Activated CD8-positive, alpha-beta T cell treated with anti-CD3 and anti-CD28 coated beads for 36 hours (primary cell): ENCODE measurements at places on chromosomes 2 and 18.

DNA sequence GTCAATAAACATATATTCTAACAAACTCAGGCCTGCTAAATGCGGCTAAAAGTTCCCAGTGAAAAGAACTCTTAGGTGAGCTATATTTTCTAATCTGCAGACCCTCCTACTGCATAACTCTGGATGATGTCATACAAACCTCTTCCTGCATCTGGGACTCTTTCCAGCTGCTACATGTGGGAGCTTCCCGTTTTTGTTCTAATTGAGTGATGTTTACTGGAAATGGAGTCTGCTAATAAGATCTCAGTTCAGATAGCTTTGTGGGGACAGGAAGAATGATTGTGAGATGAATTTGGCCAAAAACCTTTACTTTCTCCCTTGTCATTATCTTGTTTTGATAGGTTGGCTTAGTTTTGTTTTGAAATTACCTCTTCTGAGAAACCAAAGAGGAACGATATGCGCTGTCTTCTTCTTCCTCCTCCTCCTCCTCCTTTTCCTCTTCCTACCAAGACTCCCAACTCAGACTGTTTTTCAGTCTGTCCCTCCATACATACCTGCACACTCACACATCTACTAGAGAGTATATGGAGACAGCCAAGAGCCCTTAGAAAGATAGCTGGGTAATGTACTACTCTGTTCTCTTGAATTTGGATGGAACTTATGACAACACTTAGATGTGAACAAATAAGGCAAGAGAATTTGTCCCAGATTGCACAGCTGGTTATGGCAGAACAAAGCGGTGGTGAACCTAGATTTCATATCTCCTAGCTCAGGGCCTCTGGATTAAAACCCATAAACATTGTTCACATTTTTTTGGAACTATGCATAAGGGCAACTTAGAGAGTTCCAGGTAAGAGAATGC is 39.8 kb upstream of the AAK1 start:
- no peak for DNase-seq

DNA sequence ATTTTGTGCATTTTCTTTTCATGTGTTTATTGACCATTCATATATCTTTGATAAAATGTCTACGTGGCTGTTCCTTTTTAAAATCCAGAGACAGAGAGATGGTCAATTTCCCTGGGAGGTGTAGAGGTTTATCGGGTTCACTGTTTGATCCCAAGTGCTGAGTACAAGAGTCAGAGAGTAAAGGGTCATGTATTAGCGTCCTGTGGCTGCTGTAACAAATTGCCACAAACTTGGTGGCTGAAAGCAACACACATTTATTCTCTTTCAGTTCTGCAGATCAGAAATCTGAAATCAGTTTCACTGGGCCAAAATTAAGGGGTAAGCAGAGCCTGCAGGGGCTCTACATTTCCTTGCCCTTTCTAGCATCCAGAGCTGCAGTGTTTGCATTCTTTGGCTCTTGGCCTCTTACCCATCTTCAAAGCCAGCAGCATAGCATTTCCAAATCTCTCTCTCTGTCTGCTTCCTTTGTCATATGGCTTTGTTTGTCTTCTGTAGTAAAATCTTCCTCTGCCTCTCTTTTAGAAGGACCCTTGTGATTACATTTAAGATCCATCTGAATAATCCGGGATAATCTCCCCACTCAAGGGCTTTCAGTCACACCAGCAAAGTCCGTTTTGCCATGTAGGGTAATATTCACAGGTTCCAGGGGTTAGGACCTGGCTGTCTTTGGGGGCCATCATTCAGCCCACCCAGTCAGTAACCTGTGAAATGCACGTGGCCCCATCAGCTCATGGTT is 49.9 kb downstream of the TMEM17 start:
- DNase-seq = no peak

DNA sequence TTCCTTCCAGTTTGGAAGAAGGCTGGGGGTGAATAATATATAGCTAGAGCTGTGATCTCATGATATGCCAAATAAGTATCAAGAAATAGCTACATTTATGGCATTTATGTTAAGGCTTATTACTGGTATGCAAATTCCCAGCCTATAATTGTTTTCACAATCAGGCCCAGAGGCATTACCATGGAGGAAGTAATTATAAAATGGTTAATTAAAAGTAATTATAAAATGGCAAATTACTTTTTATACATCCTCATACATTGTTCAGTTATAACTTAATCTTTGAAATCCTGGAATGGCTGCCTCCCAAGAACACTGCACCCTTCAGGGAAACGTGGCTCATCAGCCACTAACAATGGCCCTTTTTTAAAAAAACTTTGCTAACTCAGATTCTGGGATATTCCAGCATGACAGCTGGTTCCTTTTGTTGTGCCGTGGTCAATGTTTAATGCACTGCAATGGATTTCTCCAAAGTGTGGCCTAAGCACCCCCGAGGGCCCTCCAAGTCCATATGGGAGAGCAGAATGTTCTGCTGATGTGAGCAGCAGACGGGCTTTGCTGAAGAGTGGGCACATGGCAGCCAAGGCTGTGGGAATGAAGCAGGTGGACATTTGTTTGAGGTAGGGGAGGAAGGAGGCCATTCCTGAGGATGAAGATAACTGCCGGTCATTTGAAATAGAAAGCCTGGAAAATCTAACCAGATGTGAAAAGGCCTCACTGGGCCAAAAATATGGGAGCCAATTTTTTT is 483.5 kb upstream of the GCFC2 start:
- no peak for DNase-seq

DNA sequence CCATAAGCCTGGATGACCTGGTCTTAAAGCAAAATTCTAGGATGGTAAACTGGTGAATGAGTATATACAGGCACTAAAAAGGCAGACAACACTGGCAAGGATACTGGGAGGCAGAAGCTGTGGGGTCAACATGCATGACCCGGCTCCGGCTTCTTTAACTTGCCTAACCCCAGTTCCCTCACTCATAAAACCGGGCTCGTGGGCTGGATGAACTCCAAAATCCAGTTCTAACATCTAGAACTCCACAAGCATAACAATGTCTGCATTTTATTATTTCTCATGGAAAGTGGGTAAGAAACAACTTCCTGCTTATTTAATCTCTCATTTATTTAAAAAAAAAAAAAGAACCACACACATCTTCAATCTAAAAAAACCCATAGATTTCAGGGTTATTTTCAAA is 57.3 kb downstream of the FARSB start:
- no peak for DNase-seq

GRCh38 chr18:3281456-3282400 is 19.8 kb downstream of the MYL12B start:
- no peak for DNase-seq

- no peak for DNase-seq
Observed at GRCh38 chr2:171547720-171548119, 25.4 kb downstream of the CYBRD1 start.

- DNase-seq = no peak
Observed at GRCh38 chr2:35997488-35997887, 358.1 kb upstream of the CRIM1 start.

GRCh38 chr2:65314801-65315441 is 87.3 kb downstream of the ACTR2 start:
- no peak for DNase-seq

- DNase-seq = no peak
Observed at GRCh38 chr2:27307545-27308358, 493 bp downstream of the UCN start.

GRCh38 chr2:151161821-151162551 is 99.7 kb downstream of the RBM43 start:
- no peak for DNase-seq

- DNase-seq = no peak
Observed at GRCh38 chr2:231244382-231245248, 46.2 kb downstream of the ARMC9 start.

DNA sequence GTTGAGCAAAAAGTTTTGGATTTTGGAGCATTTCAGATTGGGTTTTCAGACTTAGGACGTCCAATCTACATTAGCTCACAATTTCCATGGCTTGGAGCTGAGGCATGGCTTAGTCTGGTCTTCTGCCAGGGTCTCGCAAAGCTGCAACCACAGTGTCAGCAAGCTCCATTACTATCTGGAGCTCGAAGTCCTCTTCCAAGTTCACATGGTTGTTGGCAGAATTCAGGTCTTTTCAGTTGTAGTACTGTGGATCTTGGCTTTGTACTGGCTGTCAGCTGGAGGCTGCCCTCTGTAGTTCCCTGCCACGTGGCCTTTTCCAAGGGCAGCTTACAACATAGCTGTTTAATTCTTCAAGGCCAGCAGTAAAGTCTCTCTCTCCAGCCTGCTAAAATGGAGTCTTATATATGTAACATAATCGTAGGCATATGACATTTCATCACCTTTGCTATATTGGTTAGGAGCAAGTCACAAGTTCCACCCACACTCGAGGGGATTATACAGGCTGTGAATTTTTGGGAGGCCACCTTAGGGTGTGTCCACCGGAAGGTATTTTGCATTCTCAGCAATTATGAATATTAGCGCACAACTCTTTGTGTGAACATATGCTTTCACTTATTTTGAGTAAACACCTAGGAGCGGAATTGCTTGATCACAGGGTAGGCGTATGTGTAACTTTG is 41.5 kb upstream of the EPC2 start:
- DNase-seq = no peak

DNA sequence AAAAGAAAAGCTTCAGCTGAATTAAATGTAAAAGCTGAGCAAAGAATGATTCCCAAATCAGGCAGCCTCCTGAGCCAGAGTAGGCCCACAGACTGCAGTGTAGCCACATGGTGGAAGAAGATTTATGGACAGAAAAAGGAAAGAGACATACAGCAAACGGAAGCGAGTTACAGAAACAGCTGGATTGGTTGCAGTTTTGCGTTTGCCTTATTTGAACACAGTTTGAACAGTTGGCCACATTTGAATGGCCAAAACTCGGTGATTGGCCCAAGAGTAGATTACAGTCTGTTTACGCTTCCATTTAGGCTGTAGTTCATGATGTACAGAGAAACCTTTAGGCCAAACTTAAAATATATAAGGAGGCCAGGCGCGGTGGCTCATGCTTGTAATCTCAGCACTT is 35.1 kb downstream of the SH2D6 start:
- no peak for DNase-seq

DNA sequence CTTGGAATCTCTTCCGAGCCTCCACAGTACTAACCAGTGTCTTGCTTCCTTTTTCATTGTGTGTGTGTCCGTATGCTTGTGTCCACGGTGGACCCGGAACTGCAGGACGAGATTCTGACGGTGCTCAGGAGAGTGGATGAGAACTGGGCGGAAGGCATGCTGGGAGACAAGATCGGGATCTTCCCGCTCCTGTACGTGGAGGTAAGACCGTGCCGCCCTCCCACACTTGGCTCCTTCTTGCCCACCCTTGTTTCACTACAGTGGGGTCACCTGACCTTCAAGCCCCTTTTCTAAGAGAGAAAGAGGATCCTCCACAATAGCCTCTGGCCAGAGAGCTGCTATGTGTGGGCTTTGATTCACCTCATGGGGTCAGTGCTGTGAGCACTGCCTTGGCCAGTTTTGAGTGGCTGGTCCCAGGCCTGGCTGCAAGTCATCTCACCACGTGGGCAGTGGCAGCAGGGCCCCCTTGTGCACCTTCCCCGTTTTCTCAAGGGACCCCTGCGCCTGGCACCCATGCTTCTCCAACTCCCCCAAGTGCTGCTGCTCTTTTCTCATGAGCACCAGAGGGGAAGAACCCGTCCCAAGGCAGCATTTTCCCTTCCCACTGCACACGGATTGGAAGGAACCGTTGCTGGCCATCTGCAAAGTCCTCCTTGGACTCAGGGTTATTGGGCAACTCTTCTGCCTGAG is 242.1 kb downstream of the SEPTIN10 start:
- DNase-seq = no peak

DNA sequence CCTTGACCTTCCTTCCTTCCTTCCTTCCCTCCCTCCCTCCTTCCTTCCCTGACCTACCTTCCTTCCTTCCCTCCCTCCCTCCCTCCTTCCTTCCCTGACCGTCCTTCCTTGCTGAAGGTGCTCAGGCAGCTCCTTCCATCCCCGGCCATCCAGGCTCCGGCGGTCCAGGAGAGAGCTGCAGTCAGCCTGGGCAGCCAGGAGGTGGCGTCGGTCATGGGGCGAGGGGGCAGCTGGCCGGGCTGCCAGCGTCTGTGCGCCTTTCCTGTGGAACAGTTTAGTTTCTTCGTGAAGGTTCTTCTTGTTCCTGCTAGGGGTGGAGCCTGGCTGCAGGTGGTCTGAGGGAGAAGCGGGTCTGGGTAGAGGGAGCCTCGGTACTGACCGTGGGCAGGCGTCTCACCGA is 15.7 kb downstream of the GPR35 start:
- peak; percentile 46 for DNase-seq

DNA sequence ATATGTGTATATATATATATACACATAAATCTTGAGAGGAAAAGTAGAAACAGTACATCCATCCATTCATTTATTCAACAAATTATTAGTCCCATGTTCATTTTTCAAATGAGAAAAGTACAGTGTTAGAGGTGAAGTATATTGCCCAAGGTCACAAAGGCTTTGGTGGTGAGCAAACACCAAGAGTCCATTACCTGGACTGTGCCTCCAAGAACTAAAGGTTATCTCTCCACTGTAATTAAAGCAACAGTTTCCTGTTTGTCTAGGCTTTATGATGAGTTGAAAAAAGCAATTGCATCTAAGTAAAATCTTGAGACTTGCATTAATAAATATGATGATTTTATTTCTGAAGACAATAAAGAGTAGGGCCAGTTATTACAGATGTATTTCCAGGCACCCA is 44.7 kb upstream of the EPB41L3 start:
- DNase-seq = no peak

- DNase-seq = no peak
Observed at GRCh38 chr18:79904357-79905147, 46.9 kb downstream of the SLC66A2 start.

- DNase-seq = no peak
Observed at GRCh38 chr2:19554520-19554919, 196.1 kb upstream of the OSR1 start.

GRCh38 chr2:241794250-241794823 is 14.7 kb upstream of the NEU4 start:
- no peak for DNase-seq

- no peak for DNase-seq
Observed at GRCh38 chr18:48933578-48934414, 17.0 kb downstream of the SMAD7 start.

- no peak for DNase-seq
Observed at GRCh38 chr18:73719611-73720010, 428.0 kb downstream of the FBXO15 start.

GRCh38 chr2:159054985-159055384 is 86.5 kb downstream of the TANC1 start:
- DNase-seq = no peak

DNA sequence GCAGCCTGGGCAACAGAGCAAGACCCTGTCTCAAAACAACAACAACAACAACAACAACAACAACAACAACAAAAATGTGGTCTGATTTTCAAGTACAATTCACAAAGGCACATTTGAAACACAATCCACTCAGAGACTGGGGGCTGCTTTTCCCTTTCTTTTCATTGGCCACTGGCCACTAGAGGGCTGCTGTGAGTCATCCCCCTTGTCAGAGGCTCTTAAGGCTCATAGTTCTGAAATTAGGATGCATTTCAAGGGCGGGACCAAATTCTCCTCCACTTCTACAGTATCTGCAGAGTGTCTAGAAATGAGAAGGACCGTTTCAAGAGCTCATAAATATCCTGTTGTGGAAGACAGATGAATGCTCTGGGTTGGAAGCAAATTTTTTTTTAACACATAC is 285.4 kb downstream of the NRXN1 start:
- DNase-seq = peak; percentile 8

GRCh38 chr2:1898461-1899395 is 154.4 kb upstream of the PXDN start:
- no peak for DNase-seq
